ENCODE measurements at places on chromosomes 7 and 10.

GRCh38 chr7:111982133-111982532, 224.1 kb downstream of the DOCK4 start:
- DNase-seq: no peak

GRCh38 chr10:119189811-119190282, 11.2 kb upstream of the PRDX3 start:
- DNase-seq: no peak

GRCh38 chr7:1059200-1060091, 15.1 kb downstream of the GPR146 start:
- DNase-seq: peak; percentile 35

- no peak for DNase-seq
Measured at GRCh38 chr10:32454148-32454547, 8.2 kb downstream of the CCDC7 start.

- DNase-seq: no peak
Measured at GRCh38 chr10:86250399-86250798, 116.2 kb downstream of the GRID1 start.

- no peak for DNase-seq
Measured at GRCh38 chr7:127732306-127732705, 80.3 kb downstream of the SND1 start.

- DNase-seq: no peak
Measured at GRCh38 chr10:76879116-76879913, 758.3 kb downstream of the KCNMA1 start.

DNA sequence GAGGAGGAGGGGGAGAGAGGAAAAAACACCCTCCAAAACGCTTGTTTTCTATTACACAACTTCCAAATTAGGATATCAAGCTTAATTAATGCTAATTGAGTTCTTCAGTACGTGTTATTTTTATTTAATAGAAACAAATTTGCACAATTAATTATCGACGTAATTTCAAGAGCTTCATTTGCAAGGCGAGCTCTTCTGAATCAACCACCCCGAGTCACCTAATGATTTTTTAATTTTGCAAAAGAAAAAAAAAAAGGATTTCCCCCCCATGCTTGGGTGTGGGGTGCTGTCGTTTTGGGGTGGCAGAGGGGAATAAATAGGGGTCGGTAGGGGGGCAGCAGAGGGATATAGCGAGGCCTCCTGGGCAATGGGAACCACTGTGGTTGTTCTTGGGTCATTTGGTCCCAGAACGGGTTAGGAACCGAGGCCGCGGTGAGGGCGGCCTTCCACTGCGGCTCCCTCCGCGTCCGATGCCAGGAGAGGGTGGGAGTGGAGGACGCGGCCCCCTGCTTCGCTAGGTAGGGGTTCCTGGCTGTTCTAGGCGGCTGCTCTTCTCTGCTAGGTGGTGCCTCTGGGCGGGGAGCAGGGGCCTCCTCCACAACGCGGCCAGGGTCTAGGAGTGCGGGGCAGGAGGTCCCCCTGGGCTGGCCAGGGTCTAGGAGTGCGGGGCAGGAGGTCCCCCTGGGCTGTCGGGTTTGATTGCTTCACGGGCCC, 7.3 kb downstream of the UNCX start:
- no peak for DNase-seq

GRCh38 chr10:73296946-73297345, 44.5 kb upstream of the MRPS16 start:
- no peak for DNase-seq

GRCh38 chr7:97015279-97015678, 9.4 kb downstream of the DLX5 start:
- no peak for DNase-seq

DNA sequence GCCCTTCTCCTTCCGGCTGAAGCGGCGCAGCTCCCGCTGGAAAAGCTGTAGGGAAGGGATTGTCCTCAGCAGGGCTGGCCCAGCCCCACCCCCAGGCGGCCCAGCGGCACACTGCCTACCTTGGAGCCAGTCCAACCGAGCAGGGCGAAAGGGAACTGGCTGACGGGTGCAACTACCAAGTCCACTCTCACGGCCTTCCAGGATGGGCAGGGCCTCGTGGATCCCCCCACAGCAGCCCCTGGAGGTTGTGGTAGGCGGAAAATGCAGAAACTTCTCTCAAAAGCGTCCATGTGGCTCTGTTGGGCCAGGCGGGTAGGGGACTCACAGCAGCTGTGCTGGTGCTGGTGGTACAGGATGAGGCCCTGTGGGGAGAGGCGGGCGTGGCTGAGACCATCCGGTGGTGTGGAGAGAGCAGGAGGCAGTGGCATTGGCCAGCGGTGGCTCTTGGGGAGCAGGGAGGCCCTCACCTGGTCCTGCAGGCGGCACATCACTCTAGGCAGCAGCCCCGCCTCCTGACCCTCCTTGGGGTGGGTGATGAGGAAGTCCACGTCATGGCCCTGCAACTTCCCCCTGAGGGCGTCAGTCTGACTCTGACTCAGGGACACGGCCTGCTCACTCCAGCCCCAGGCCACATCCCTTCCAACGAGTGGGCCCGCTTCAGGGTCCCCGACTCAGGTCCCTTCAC, 8.4 kb upstream of the PGAM2 start:
- DNase-seq: no peak

DNA sequence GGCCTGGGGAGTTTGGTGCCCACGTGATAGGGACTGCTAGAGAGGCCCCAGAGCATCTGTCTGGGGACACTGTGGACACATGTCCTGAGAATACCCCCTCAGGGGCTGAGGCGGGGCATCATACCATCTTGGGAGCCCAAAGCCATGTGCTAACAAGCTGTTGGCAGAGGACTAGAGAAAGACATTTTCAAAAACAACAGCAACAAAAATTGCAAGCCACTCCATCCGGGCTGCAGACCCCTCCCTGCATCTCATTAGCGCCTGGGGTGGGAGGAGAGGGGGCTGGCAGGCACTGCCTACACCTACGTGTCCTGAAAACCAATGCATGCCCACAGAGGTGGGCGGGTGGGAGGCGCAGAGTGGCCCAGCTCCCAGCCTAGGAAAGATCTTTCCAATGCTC, 507.4 kb upstream of the PODXL start:
- no peak for DNase-seq

- DNase-seq: no peak
Measured at GRCh38 chr7:151012911-151013347, 11.4 kb downstream of the ATG9B start.

DNA sequence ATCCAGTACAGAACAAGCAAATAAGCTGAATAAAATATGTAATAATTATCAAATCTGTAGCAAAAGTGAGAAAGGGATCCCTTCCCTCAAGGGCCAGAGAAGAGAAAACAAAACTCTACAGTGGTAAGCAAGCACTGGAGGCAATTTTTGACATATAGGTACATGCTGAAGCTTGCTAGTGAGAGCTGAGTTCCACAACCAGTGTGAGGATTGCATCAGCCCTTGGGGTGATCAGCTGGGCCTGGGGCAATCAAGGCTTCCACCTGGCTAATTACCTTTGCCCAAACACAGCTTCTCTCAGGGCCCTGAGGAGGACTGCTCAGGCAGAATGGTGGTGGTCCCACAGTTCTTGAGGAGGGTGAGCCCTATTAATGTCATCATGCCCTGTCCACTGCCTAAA, 134.4 kb upstream of the DLX6 start:
- no peak for DNase-seq

DNA sequence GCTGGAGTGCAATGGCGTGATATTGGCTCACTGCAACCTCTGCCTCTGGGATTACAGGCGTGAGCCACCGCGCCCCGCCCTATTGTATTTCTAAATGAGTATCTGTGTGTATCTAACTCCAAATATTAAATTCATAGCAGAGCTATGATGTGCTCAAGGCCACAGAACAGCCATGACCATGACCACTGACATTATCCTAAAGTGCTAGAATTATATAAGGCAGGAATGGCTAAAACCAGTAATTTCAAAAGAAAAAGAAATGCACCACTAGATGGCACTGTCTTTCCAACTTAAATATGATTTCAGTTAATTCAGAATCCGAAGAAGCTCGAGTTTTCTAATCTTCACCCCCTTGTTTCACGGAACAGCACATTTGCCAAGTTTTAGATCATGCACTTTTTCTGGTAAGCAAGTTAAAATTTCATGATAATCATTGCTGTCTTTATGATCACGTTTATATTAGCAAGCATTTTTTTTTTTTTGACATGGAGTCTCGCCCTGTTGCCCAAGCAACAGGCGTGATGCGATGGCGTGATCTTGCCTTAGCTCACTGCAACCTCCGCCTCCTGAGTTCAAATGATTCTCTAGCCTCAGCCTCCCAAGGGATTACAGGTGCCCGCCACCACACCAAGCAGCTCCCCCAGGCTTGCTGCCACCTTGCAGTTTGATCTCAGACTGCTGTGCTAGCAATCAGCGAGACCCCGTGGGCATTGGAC, 65.3 kb downstream of the OR13A1 start:
- peak; percentile 54 for DNase-seq

DNA sequence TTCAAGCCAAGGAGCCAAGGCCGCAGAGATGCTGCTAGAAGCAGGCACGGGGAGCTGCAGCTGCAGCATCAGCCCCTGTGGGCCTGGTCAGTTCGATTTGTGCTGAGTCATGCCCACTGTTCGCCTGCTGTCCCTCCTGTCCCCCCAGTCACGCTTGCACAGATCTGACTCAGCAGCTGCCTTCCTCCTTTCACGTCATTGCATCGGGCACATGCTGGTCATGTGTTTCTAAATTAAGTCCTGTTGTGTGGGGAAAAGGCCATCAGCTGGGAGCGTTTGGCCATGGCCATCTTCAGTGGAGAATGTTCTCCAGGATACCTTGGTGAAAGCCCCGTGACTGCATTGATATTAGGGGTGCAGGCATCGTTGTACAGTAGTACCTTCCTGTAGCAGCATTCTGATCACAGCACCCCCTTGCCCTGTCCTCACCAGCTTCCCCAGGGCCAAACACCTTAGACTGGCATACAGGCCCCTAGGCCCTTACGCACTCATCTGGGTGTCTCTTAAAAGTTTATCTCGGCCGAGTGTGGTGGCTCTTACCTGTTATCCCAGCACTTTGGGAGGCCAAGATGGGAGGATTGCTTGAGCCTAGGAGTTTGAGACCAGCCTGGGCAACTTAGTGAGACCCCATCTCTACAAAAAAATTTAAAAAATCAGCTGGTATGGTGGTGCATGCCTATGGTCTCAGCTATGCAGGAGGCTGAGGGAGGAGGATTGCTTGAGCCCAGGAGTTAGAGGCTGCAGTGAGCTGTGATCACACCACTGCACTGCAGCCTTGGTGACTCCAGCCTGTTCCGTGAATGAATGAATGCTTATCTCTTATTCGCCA, 23.2 kb downstream of the POR start:
- no peak for DNase-seq

DNA sequence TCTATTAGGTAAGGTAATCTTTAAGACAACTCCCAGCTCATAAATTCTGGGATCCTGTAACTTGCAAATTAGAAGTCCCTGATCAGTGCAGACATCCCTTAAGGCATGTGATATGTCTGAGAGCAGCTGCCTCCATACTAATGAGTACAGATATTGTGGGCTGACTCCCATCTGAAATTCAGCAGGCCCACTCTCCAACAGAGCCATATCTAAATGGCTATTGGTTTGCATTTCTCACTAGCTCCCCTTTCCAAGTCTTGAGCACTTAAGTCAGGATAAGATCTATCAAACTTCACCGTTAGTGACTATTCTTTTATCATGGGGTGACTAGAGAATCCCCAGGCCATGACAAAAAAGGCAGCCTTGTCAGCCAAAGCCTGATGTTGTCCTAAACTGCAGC, 785.4 kb downstream of the IPMK start:
- no peak for DNase-seq

DNA sequence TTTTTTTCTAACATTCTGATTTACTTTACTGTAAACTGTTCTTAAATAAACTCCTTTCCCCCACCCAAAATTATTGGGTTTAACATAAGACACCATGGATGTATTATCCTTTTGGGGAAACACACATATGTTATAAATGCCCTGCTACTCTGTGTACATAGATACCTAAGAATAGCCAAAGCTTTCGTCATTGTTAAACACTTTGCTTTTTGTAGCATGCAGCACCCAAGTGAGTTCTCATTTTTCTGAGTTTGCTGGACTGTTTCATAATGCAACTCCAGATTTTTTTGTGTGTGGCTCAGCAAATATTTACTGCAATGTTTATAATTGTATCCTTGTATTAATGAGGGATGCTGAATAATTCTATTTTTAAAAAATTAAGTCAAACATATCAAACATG, 86.9 kb downstream of the VTI1A start:
- no peak for DNase-seq

GRCh38 chr10:3729397-3729976, 55.5 kb downstream of the KLF6 start:
- DNase-seq: no peak

GRCh38 chr7:137880432-137880831, 33.7 kb upstream of the DGKI start:
- no peak for DNase-seq

- no peak for DNase-seq
Measured at GRCh38 chr7:82605247-82605864, 161.8 kb upstream of the CACNA2D1 start.

GRCh38 chr10:5305374-5305773, 59.4 kb upstream of the UCN3 start:
- DNase-seq: no peak

DNA sequence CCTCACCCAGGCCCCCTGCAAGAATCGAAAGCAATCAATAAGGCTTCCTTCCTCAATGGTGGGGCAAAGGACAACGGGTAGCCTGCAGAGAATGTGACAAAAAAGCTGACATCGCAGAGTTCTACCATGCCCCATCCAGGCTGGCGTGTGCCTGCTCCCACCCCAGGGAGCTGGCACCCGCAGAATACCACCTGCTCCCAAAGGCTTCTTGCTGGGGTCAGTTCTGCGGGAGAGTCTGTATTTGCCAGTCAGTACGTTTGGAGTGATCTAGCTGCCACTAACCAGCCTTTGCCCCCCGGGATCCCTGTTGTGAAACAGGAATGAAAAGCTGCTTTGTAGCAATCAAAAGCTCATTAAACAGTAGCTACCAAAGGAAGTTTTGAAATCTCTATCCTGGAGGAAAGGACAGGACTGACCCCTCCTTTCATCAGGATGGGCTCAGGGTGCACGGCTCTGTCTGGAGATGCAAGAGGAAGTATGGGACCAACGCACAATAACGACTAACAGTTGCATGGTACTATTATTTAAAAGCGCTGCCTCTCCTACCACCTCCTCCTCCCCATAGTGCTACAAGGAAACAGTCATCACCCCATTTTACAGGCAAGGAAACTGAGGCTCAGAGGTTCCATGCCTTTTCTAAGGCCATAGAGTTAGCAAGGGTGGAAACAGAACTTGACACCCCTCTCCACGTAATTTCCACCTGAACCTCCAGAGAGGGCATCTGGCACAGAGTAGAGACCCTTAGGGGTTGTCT, 67.0 kb downstream of the FGFR2 start:
- no peak for DNase-seq

DNA sequence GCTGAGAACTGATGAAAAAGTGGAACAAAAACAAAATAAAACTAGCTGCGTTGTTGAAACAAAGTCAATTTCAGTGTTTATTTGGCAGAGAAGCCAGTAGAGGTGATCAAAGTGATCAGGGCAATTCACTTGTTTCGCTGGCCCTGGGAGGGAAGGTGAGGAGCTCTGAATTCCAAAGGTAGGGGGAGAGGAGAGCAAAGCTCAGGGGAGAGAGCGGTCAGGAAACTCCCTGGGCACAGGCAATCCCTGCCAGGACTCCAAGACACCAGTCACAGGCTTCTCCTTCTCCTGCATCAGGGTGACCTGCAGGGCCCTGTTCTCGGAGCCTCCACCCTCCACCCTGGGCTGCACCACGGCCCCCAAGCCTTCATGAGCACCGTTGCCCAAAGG, 6.8 kb upstream of the KIAA1217 start:
- no peak for DNase-seq

All from urinary bladder (tissue), 4 donors.